Bone marrow (tissue), 2 donors: ENCODE measurements at places on chromosomes 16 and 17.

- DNase-seq: no peak
Measured at GRCh38 chr17:60680754-60681153, 3.1 kb downstream of the BCAS3 start.

GRCh38 chr17:76416899-76417298, 32.5 kb downstream of the SPHK1 start:
- no peak for DNase-seq

- DNase-seq: no peak
Measured at GRCh38 chr16:12350945-12351344, 374.4 kb downstream of the SNX29 start.

- DNase-seq: no peak
Measured at GRCh38 chr16:51763072-51763661, 612.1 kb upstream of the SALL1 start.
